IMR-90 (cell line): ENCODE measurements at places on chromosomes 5 and 9. TPM values are rescaled to one million over a fixed set of nuclear protein-coding genes. Genes with fewer than 3 reads are reported as not detected.
A peak's percentile ranks its signal among the peaks of the same experiment; 100 is the strongest.

TMEM8B gene
- polyA plus RNA-seq: 8.2 and 8.3 TPM in 2 replicates

CYLC2 gene
- not detected in 2 replicates for polyA plus RNA-seq

TMEM215 gene
- polyA plus RNA-seq: not detected in 2 replicates

PANK3 gene
- 5.1 and 6.9 TPM in 2 replicates for polyA plus RNA-seq

DNA sequence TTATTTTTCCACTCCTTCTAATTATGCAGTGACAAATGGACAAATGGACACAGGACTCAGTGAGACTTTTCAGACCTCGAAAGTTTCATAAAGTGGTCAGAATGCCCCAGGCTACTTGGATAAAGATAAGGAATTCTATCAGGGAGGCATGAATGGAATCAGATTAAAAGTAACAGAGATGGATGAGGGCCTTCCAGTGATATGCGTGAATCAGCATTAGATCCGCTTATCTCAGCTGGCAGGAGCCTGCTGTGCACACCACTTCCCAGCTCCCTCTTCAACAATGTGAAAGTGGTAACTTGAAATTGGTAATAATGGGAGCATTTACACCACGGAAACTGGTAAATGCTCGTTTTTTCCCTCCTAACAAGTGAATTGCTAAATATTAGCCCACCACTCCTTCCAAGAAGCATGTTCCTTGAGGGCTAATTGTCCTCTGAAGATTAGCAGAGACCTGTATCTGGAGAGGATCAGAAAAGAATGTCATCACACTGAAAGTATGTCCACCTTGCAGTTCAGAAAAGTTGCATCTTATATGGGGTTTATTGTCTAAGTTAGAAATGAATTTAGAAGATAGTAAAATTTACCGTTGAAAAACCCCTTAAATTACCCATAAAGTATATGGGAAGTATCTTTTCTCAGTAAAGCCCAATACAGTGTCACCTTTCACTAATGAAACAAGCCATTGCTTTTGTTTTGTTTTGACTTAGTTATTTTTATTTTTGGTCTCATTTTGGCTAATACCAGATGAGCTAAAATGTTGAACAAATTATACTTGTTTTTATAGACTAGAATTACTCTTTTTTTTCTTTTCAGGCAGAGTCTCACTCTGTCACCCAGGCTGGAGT lies 125.3 kb downstream of the DPYSL3 start:
- H3K27me3 ChIP-seq: no peaks in the 10 kb centered on the region; the same call in 1 of the 2 replicates
- H3K27ac ChIP-seq: no peak overlapping the region
- no peak for DNase-seq
- no peaks in the 10 kb centered on the region; the same call in 1 of the 2 replicates for H3K4me1 ChIP-seq
- H3K4me3 ChIP-seq: no peak overlapping the region

- no peaks in the 10 kb centered on the region for H3K36me3 ChIP-seq
- peaks cover 3% of the 10 kb centered on the region; the same call in 1 of the 2 replicates for H3K4me1 ChIP-seq
- no peaks in the 10 kb centered on the region; the same call in 1 of the 2 replicates for H3K27me3 ChIP-seq
- no peak overlapping the region for H3K27ac ChIP-seq
Observed at GRCh38 chr5:150255659-150256409, 33.7 kb downstream of the CAMK2A start.

GRCh38 chr5:151448038-151448985 lies 909 bp downstream of the SLC36A1 start:
- H3K27ac ChIP-seq: peak overlapping the region; percentile 50
- no peaks in the 10 kb centered on the region for H3K36me3 ChIP-seq
- no peak for DNase-seq
- no peaks in the 10 kb centered on the region; the same call in 1 of the 2 replicates for H3K27me3 ChIP-seq
- H3K4me3 ChIP-seq: peak overlapping the region; percentile 74
- H3K4me1 ChIP-seq: peaks cover 12% of the 10 kb centered on the region

DNA sequence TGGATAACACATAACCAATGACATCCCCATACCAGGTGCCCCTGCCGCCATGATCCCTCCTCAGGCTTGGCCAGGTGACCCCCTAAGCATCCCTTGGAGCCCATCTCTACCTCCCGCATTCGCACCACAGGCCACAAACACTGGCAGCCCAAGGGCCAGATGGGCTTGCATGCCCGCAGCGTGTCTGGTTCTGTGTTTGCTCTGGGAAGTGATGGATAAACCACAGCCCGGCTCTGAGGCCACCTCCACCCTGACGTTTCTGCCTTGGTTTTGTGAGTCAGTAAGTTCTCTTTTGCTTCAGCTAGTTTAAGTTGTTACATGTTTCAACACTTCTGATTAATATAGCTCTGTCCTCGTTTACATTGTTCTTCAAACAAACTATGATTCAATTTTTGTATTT lies 172.4 kb upstream of the PHYKPL start:
- DNase-seq: no peak
- no peaks in the 10 kb centered on the region for H3K36me3 ChIP-seq
- no peak overlapping the region for H3K4me3 ChIP-seq

DNA sequence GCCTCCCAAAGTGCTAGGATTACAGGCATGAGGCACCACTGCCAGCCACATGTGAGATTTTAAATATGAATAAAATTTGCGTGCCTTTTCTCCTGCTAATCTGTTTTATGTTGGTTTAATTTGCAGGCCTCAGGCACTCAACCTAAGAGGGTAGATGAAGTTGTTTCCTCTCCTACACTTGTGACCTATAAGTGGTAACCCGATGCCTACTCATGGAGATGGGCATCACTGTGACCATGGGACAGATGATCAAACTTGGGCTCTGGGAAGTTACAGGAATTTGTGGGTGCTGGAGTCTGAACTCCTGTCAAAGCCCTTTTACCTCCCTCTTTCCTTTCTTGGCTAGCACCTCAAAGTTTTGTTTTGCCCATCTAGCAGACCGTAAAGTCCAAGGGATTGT lies 1.1 kb downstream of the SLC28A3 start:
- H3K36me3 ChIP-seq: no peaks in the 10 kb centered on the region
- no peak for DNase-seq
- H3K27me3 ChIP-seq: no peaks in the 10 kb centered on the region; the same call in 1 of the 2 replicates
- H3K4me1 ChIP-seq: no peaks in the 10 kb centered on the region
- no peak overlapping the region for H3K4me3 ChIP-seq
- H3K27ac ChIP-seq: no peak overlapping the region

DNA sequence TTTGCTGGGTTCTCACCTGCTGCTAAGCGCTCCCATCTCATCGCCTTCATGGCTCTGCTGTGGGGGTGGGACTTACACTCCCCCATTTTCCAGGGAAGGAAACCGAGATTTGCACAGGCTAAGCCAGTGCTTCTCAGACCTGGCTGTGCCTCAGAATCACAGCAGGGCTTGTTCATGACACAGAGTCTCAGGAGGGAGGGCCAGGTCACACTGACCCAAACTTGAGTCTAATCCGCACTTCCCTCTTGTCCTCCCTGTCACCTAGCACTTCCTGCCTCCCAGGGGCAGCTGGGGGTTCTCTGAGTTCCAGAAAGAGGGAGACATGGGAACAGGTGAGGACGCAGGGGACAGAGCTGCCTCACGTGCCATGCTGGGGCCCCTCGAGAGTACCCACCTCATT lies 15.6 kb upstream of the IER5L start:
- H3K4me1 ChIP-seq: peaks cover 4% of the 10 kb centered on the region; the same call in 1 of the 2 replicates
- H3K27ac ChIP-seq: no peak overlapping the region
- DNase-seq: no peak
- H3K27me3 ChIP-seq: peaks cover 12% of the 10 kb centered on the region
- H3K4me3 ChIP-seq: no peak overlapping the region

- no peak for DNase-seq
- H3K27me3 ChIP-seq: no peaks in the 10 kb centered on the region
- no peak overlapping the region for H3K27ac ChIP-seq
- H3K4me3 ChIP-seq: no peak overlapping the region
- H3K4me1 ChIP-seq: no peaks in the 10 kb centered on the region
Observed at GRCh38 chr5:23072179-23072578, 219.0 kb upstream of the CDH12 start.

- peaks cover 14% of the 10 kb centered on the region for H3K4me1 ChIP-seq
- no peak overlapping the region for H3K27ac ChIP-seq
- no peaks in the 10 kb centered on the region for H3K27me3 ChIP-seq
- DNase-seq: no peak
- no peaks in the 10 kb centered on the region for H3K36me3 ChIP-seq
Observed at GRCh38 chr5:140318792-140319191, 15.9 kb upstream of the PFDN1 start.

DNA sequence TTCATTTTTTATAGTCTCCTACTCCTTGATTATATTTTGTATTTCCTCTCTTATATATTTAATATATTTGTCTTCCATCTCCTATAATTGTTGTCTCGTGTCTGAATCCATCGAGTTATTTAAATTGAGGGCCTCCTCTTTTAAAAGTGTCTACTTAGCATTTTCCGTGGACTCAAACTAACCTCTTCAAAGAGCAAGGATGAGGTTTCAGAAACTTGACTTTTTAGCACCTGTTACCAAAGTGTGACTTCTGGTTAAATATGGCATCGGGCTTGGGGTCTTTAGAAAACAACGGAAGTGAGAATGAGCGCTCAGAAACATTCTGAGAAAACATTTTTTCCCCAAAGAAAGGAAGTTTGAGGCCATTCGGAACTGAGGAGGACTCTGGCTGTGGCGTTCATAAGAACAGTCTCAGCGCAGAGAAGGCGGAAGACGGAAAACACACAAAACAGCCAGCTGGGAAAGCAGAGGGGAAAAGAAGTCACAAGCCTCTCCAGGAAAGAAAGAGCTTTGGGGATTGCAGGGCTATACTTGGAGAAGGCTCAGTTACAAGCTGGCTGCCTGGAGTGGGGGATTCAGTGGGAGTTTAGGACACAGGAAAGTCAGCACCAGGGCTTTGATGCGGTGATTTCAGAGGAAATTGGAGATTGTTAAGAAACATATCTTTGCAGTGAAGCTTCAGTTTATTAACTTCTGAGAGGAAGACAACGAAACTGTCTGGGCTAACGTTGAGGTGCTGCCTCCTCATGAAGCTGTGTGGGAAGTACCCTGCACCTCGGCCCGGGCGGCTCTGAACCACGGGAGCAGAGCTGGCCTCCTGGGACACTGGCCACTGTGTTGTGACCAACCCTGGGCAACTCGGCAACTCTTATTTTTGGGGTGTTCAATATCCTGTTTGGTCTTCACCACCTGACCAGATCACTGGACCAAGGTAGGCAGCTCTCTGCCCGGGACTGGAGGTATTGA lies 25.1 kb upstream of the IRX2 start:
- H3K27ac ChIP-seq: no peak overlapping the region
- H3K4me1 ChIP-seq: no peaks in the 10 kb centered on the region
- H3K4me3 ChIP-seq: no peak overlapping the region
- H3K36me3 ChIP-seq: no peaks in the 10 kb centered on the region
- H3K27me3 ChIP-seq: no peaks in the 10 kb centered on the region
